ENCODE measurements at places on chromosomes 1 and 21.

- no peak for DNase-seq
Observed at GRCh38 chr1:219120624-219121544, 52.8 kb upstream of the LYPLAL1 start.

DNA sequence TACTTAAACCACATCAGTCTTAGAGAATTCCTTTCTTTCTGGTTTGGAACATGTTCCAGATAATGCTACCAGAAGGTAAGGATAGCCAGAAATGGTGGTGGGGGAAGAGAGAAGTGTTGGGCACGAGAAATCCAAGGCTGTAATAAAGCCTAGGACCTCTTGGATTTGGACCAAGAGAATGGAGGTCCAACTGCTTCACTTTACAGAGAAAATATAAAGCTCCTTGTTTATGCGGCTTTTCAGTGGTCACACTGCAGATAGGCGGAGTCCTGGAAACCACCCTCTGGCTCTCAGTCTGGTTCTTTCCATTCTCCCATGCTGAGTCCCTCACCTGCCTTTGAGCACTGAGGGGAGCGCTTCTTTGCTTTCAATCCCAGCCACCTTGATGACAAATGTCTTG, 87.8 kb downstream of the ADCY10 start:
- DNase-seq = no peak

DNA sequence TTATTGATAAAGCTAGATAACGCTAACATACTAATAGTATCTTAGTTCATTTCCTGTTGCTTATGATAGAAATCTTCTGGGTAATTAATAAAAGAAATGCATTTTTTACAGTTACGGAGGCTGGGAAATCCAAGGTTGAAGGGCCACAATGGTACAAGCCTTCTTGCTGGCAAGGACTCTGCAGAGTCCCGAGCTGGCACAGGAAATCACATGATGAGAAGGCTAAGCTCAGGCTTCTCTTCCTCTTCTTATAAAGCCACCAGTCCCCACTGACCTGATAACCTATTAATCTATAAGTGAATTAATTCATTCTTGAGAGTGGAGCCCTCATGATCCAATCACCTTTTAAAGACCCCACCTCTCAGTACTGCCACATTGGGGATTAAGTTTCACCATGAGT, 82.6 kb downstream of the GPR161 start:
- no peak for DNase-seq

GRCh38 chr1:91661121-91661520, 160.5 kb downstream of the CDC7 start:
- no peak for DNase-seq

GRCh38 chr1:8752411-8752810, 65.0 kb downstream of the RERE start:
- DNase-seq = no peak

DNA sequence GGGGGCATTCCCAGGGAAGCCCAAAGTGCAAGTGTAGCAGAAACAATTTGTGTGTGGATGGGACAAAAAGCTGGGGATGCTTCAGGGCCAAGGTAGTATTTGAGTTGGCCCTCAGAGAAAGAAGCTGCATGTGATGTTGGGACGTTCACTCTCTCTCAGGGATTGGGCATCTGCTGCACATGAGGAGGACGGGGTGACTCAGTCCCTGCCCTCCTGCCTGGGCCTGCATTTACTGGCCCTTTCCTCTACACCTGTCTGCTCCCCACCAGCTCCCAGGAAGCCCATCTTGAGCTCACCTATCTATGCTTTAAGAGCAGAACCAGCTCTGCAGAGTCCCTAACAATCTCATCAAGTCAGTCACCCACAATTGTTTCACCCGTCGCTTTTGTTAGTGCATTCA, 23.5 kb upstream of the MPZL1 start:
- DNase-seq = no peak

GRCh38 chr1:167631936-167632614, 2.0 kb downstream of the RCSD1 start:
- no peak for DNase-seq

- DNase-seq = no peak
Observed at GRCh38 chr1:56410405-56410804, 169.0 kb downstream of the PLPP3 start.

GRCh38 chr1:205604825-205605505, 26.8 kb downstream of the ELK4 start:
- no peak for DNase-seq

GRCh38 chr1:164930241-164930640, 371.3 kb downstream of the PBX1 start:
- DNase-seq = no peak

DNA sequence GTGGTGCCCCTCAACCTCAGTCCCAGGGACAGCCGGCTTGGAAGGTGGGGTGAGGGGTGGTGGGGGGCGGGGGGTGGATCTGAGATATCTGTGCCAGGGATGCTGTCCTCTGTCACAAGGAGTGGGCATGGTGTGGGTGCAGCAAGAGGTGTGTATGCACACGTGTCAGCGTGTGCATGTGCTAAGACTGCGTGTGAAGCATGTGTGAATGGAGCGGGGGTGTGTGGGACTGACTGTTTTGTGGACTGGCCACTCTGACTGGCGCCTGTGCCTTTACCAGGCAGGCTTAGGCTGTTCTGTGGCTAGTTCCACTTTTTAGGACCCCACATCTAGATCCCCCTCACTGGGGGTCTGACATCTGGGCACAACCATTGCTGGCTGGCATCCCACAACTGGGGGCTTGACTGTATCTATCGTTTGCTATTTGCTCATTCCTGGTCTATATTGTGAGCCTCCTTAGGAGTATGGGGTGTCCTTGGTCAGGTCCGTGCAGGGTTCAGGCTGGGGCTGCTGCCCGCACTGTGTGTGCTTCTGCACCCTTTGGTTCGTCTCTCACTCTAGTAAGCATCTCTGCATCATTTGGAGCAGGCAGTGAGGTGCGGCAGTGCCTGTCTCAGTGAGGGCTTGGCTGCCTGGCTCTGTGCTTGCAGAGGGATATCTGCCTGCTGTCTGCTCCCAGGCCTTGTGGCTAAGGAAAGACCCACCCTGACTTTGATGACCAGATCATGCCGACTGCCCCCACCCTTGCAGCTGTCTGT, 1.9 kb downstream of the AMPD2 start:
- no peak for DNase-seq

- DNase-seq = no peak
Observed at GRCh38 chr1:190259424-190259823, 218.2 kb downstream of the BRINP3 start.

- DNase-seq = peak; percentile 19
Observed at GRCh38 chr1:116881879-116882520, 27.7 kb upstream of the PTGFRN start.

DNA sequence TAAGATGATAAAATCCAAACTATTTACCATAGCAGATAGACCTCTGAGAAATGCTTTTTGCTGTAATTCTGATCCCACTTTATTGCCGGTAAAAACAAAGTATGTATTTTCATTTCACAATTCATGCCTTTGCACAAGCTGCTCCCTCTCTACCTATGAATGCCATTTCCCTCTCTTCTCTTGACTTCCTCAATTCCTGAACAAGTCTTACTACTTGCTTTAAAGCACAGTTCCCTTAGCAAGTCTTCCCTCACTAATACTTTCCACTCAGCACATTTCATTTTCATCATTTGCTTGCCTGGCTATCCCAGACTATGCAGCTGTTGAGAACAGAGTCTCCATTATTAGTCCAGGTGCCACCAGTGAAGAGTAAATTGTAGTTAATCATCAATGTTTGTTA, 13.8 kb downstream of the GPATCH2 start:
- DNase-seq = no peak

- DNase-seq = no peak
Observed at GRCh38 chr1:68144856-68145255, 87.5 kb downstream of the WLS start.

- no peak for DNase-seq
Observed at GRCh38 chr1:236123563-236123962, 18.8 kb upstream of the GPR137B start.

GRCh38 chr1:153597206-153597605, 15.7 kb downstream of the S100A16 start:
- no peak for DNase-seq

GRCh38 chr1:194028002-194028401, 841.6 kb upstream of the B3GALT2 start:
- no peak for DNase-seq

GRCh38 chr21:26003404-26003803, 167.2 kb downstream of the APP start:
- no peak for DNase-seq

GRCh38 chr1:41444785-41445184, 39.7 kb downstream of the EDN2 start:
- no peak for DNase-seq

- no peak for DNase-seq
Observed at GRCh38 chr1:201695607-201696006, 133.3 kb upstream of the IPO9 start.

DNA sequence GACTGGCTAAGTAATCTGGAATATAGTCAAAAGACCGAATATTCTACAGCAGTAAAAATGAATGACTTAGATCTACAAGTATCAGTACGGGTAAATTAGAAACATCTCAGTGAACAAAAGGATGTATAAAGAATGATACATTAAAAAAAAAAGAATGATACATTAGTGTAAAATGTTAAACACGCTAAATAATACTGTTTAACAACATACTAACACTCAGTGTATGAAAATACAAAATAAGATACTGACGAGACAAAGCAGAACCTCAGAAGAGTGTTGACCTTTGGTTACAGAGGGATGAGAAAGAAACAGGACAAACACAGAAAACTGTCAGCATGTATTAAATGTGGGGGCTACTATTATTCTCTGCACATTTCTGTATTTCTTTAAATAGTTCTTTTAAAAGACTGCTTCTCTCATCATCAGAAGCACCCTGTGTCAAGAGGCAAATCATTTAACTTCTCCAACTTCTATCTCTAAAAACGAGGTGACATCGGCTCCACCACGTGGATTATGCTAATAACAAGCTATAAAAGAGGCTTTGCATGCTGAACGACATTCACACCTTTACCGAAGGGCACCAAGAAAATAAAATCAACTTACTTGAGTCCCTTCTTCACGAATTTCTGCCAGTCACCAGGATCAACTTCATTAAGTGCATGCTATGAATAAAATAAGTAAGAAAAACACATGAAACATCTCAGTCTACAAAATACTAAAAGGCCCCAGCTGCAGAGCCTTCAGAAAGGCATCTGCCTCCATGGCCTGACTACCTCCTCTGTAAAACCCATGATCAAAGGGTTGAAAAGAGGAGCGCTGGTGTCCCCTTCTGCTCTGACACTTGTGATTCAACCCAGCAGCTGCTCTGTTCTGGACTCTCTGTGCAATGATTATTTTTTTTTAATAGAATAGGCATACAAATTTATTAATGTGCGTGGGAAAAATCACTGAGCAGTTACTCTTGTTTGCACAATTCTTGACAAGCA, 42.5 kb downstream of the MRAP start:
- DNase-seq = no peak

DNA sequence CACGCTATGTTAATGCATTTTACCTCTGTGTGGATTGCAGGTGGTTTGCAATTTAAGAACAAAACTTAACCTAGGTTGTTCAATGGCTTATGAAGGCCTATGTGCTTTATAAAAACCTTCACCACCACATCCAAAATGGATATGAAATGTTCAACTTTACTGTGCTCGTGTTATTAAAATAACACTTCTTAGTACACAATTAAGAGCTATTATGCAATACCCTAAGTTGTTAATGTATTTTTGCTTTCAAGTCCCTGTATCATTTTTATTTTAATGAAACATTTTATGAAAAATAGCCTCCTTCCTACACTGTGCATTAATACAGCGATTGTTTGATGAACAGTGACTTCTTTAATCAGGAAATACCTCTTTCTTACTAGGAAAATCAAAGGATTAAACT, 12.0 kb downstream of the NCAM2 start:
- DNase-seq = no peak

DNA sequence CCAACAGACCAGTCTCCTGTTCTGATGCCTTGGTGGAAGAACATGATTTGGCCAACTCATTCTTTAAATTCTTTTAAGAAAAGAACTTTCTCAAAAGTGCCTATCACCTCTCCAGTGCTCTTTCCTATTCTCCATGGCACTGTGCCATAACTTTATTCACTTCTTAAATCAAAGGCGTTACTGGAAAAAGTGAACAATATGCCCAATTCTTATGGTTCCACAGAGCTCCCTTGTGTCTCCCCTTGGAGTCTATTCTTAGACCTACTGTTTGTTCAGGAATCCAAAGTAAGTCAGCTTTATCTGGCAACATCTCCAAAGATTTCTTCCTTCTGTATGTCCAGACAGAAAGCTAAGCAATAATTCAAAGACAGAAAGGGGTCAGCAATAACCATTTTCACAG, 111.9 kb upstream of the MAGI3 start:
- DNase-seq = no peak

GRCh38 chr1:106600626-106601025, 455.8 kb upstream of the PRMT6 start:
- DNase-seq = no peak

DNA sequence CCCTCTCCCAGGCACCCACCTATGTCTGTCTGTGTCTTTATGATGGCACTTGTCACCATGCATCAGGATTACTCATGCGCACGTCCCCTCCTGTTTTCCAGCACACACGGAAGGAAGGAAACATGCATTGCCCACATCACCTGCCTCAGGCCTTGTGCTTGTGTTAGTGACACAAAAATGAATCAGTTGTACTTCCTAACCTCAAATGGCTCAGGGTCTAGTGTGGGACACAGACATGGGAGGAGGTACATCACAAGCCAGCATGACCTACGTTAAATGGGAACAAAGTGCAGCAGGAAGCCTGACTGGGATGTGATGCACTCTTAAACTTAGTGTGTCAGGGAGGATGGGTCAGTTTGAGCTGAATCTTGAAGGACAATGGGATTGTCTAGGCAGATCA, 126.7 kb downstream of the TRABD2B start:
- no peak for DNase-seq

DNA sequence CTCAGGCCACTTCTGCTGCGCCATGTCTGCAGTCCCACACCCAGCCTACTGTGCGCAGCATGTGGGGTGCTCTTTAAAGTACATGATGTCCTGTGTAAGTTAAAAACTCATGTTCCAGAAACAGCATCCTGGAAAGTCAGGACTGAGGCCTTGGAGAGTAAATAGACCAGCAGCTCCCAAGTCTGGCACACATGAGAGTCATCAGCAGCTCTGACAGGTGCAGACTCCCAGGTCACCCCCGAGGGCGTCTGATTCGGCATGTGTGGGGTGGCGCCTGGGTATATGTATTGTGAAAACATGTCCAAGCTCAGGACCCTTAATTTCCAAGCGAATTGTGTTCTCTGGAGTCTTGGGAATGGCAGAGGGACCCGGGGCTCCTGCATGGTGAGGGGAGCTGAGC, 120.1 kb upstream of the RUNX3 start:
- DNase-seq = no peak
